Sciatic nerve (tissue), 2 donors: ENCODE measurements at places on chromosomes 1 and 21.

- DNase-seq, result no peak
These were observed 24.2 kb downstream of the TRABD2B start for GRCh38 chr1:47972864-47973432.

DNA sequence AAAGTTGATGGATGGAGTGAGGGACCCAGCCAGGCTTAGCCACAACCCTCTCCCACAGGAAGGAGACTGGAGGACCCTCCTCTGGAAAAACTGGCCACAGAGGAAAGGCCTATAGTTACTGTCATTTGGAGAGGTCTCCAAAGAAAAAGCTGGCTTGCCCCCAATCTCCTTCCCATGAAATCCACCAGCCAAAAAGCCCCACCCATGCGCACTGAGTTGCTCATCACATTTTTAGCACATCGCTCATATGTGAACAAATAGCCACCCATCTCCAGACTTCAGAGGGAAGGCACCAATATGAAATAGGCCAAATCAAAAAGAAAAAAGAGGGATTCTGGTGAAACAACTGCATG lies 36.9 kb upstream of the QSOX1 start:
- no peak for DNase-seq

GRCh38 chr1:27726173-27727044 lies 648 bp downstream of the FAM76A start:
- peak; percentile 75 for DNase-seq

DNA sequence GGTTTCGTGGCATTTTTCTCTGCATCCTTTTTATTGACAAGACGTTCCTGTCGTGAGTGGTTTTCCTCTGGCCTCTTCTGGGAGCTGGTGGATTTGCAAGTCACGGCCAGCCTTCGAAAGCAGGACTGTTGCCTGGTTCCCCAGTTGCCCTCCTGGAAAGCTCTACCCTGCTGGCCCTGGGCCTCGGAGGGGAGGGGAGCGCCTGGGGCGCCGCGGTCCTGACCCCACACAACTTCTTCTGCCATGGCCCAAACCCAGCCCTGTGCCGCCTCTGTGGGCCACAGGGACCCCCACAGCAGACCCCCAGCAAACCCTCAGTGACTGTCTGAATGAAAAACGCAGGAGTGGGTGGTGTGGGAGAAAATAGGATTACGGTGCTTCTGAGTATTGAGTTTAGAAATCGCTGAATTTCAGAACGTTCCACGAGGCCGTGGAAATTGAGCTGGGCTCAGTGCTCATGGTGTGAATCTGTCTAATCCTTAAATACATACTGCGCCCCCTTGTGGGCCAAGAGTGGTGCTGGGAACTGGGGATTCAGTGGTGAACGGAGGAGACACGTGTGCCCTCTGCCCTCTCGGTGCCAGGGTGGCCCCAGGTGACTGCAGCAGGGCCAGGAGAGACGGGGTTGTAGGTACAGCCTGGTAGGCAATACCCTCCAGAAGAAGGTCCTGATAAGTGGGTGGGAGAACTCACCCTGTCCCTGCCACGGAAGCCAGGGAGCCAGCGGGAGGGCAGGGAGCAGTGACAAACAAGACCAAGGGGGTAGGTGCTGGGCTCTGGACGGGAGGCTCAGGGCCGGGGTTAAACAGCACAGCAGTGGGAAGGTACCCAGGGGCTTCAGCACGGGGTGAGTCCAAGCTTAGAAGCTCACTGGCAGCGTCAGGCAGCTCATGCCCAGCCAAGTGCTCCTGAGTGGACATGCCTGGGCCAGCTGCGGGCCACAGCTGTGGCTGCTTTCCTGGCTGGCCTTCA lies 101.2 kb upstream of the COL6A1 start:
- DNase-seq, result no peak
